ENCODE measurements at places on chromosomes 16 and 17.

GRCh38 chr16:11630046-11630767, 38.0 kb upstream of the SNN start:
- no peak for DNase-seq

DNA sequence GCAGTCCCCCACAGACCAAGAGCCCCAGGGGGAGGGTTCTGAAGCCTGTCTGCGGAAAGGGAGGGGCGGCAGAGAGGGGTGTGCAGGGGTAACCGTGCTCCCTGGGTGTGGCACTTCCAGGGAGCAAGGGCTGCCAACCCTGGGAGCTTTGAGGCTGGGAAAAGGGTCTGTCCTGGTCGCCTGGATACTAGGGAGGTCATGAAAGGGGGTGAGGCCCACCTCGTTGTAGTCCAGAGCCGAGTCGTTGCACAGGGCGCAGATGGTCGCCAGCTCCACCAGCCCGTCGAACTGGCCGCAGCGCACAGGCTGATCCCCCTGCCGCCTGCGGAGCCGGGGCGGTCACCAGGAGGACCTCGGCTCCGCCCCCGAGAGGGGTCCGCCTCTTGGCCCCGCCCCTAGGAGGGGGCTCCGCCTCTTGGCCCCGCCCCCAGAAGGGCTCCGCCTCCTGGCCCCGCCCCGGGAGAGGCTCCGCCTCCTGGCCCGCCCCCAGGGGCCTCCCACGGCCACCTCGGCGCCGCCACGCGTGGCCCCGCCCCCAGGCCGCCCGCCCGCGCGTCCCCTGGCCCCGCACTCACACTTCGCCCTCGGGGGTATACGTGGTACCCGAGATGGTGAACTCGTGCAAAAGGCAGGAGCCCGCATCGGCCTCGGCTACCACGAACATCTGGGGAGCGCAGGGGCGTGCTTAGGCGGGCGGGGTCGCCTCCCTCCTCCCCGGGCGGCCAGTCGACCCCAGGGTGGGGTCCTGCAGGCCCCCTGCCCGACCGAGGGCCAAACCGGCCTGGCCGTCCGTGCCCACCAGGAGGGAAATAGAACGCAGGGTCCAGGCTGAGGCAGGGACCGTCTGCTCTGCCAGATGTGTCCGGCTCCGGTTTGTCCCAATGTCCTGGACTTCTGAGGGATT, 19.5 kb downstream of the ATP2A3 start:
- DNase-seq: no peak

- no peak for DNase-seq
Observed at GRCh38 chr17:61756561-61756960, 106.8 kb downstream of the BRIP1 start.

GRCh38 chr16:81264386-81264785, 25.9 kb downstream of the BCO1 start:
- no peak for DNase-seq

- DNase-seq: no peak
Observed at GRCh38 chr17:57773557-57773956, 28.5 kb upstream of the CCDC182 start.

Measured in DMS 273 treated with DMSO at 0.1 percent for 48 hours (cell line).